ENCODE measurements at places on chromosomes 2 and 18. TPM values are rescaled to one million over a fixed set of nuclear protein-coding genes. Genes with fewer than 3 reads are reported as not detected.

The PJVK gene
- total RNA-seq, result 1.6 TPM

The EVX2 gene
- total RNA-seq, result not detected

The UGT1A7 gene
- not detected for total RNA-seq

The EGR4 gene
- total RNA-seq, result not detected

The MBOAT2 gene
- 48.2 TPM for total RNA-seq

The DSG1 gene
- total RNA-seq, result 0.89 TPM

The GPR155 gene
- total RNA-seq, result 10.9 TPM

The AFF3 gene
- total RNA-seq, result 6.7 TPM

The LYPD1 gene
- 3.3 TPM for total RNA-seq

The LMAN2L gene
- total RNA-seq, result 17.0 TPM

The HOXD8 gene
- total RNA-seq, result 1.1 TPM

The ZAP70 gene
- total RNA-seq, result 1.2 TPM

The EVA1A gene
- total RNA-seq, result 2.7 TPM

The UGT1A8 gene
- total RNA-seq, result not detected

The GAREM2 gene
- 1.1 TPM for total RNA-seq

The RBM43 gene
- total RNA-seq, result 1.5 TPM

The UPP2 gene
- not detected for total RNA-seq

The RTKN gene
- 18.5 TPM for total RNA-seq

The DSG3 gene
- not detected for total RNA-seq

The RBM44 gene
- 0.81 TPM for total RNA-seq

The ABCA12 gene
- total RNA-seq, result not detected

The SRD5A2 gene
- total RNA-seq, result not detected

The ATP5F1A gene
- total RNA-seq, result 1,569 TPM

The NIF3L1 gene
- 19.1 TPM for total RNA-seq

The CABYR gene
- total RNA-seq, result 0.59 TPM

The DPP10 gene
- 0.13 TPM for total RNA-seq

The CENPO gene
- total RNA-seq, result 2.3 TPM

The FAM237A gene
- total RNA-seq, result 1.9 TPM

The ANKRD29 gene
- 3.9 TPM for total RNA-seq

The TGOLN2 gene
- 75.1 TPM for total RNA-seq
